ENCODE measurements at places on chromosomes 3 and 15.
A peak's percentile ranks its signal among the peaks of the same experiment; 100 is the strongest.

GRCh38 chr15:30969724-30970123 lies 21.7 kb downstream of the MTMR10 start:
- DNase-seq = no peak

DNA sequence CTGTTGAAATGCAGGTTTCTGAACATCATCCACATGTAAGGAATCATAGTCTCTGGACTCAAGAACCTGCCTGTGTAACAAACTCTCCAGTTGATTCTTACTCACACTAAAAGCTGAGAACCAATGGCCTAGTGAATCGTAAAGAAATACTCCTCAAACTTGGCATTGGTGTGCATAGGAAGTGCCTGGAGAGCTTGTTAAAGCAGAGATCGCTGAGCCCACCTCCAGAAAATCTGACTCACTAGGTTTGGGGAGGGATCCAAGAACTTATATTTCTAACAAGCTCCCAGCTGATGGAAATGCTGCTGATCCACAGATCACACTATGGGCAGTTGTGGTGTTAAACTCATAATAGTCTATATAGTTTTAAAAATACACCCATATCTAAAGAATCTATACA lies 55.8 kb upstream of the LMCD1 start:
- no peak for DNase-seq

DNA sequence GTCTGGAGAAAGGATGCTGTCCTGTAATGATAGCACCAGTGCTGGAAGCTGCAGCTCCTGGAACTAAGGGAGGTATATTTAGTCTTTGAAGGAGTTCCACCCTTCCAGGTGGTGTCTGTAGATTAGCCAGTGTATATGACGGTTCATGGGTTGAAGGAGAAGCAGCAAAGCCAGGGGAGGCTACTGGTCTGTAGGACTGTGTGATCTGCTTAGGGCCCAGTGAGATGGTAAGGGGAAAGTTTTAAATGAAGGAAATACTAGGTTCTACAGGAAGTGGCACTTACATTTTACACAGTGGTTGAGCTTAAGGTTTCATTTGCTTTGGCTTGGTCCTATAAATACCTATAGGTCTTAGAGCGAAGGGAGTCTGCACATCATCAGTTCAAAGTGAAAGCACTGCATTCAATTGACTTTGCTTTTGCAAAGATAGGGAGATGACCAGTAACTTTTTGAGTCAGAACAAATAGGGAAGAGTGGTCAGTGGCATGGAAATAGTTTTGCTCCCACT lies 5.6 kb downstream of the SLC25A38 start:
- DNase-seq = no peak

DNA sequence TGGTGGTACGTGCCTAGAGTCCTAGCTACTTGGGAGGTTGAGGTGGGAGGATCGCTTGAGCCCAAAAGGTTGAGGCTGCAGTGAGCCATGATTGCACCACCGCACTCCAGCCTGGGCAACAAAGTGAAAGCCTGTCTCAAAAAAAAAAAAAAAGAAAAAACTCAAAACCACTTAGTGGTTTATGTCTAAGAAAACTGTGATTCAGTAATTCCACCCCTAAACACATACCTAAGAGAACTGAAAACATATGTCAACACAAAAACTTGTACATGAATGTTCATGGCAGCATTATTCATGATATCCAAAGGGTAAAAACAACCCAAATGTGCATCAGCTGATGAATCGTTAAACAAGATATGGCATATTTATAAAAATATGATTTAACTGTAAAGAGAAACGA lies 14.3 kb downstream of the SPG21 start:
- DNase-seq = no peak

- no peak for DNase-seq
Observed at GRCh38 chr3:112829046-112829445, 17.6 kb downstream of the CD200R1L start.

DNA sequence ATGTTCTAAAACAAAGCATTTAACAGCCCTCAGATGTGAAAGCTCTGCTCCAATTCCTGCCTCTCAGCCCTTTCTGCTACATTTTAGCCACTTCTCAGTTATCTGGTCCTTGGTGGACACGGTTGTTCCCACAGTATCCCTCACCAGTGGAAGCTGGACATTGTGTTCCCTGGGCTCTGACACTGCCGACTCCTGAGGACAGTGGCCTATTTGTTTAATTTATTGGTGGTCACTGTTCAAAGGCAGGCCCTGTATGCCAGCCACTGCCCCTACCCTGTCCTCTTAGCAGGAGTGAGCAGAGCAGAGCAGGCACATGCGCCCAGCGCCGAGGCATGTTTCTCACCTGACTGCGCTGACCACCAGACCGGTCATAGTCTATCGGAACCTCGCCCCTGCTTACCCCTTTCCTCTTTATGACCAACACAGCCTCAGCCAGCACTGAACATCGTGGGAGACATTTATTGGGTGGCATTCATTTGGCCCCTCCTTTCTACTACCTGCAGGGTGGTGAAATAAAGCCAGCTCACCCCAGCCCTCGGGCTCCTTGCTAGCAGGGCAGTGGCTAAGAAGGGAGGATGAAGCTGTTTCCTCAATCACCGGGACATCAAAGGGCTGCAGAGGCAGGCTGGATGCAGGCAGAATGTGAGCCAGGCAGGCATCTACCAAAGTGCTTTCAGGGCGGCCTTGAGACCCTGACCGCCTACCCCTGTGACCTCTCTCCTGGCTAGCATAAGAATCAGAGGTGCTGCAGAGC lies 54.3 kb upstream of the HACD2 start:
- DNase-seq = no peak

- DNase-seq = peak; percentile 62
Observed at GRCh38 chr3:141913150-141913811, 36.8 kb downstream of the ATP1B3 start.

- no peak for DNase-seq
Observed at GRCh38 chr3:133963657-133964396, 65.9 kb downstream of the SLCO2A1 start.

DNA sequence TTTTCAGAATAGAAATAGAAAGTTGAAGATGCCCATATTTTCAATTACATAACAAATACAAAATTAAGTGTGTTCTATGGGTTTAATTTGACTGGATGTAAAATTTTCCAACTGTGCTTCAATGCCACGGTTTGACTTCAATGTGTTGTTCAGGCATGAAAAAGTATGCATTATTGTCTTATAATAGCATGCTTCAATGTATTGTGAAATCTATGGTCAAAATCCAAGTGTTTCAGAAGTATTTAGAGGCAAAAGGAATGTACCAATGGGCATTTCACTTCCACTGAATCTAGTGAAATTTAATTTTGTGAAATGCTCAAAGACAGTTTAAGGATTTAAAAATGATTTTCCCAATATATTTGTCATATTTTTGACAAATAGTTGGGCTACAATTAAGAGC lies 16.0 kb downstream of the NEK10 start:
- no peak for DNase-seq

DNA sequence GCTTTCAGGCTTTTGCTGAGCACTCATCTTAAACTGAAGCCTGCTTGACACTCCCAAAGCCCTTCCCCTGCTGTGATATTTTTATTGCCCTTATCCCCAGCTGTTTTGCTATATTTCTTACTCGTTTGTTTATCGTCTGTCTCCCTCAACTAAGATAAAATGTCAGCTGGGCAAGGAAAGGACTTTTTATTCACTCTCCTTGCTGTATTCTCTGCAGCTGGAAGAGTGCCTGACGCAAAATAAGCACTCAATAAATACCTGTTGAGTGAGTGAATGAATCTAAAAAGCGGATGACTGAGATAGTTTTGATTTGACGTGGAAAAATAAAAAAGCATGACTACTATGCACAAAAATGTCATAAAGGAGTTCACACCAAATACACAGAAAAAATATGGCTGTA lies 84.8 kb upstream of the POMGNT2 start:
- no peak for DNase-seq

DNA sequence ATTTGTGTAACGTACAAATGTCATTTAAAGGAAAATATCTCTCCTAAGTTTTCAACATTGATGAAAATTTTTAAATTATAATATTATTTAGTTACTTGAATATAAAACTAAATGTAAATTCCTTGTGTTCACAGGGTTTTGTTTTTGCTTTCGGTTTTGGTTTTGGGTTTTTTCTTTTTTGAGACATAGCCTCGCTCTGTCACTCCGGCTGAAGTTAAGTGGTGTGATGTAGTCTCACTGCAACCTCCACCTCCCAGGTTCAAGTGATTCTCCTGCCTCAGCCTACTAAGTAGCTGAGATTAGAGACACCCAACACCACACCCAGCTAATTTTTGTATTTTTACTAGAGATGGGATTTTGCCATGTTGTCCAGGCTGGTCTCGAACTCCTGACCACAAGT lies 79.3 kb upstream of the TCF12 start:
- no peak for DNase-seq

GRCh38 chr15:49040151-49040550 lies 6.1 kb downstream of the SECISBP2L start:
- DNase-seq = no peak

DNA sequence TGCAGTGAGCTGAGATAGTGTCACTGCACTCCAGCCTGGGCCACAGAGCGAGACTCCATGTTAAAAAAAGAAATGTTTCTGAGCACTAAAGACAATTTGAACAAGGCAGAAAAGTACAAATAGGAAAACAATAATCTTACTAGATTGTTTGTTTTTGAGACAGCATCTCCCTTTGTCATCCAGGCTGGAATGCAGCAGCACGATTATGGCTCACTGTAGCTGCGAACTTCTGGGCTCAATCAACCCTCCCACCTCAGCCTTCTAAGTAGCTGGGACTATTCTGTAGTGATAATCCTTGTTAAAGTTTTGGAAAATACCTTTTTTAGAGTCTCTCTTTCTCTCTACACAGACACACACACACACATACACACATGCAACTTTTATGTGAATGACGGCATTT lies 107.1 kb downstream of the LPP start:
- DNase-seq = no peak

DNA sequence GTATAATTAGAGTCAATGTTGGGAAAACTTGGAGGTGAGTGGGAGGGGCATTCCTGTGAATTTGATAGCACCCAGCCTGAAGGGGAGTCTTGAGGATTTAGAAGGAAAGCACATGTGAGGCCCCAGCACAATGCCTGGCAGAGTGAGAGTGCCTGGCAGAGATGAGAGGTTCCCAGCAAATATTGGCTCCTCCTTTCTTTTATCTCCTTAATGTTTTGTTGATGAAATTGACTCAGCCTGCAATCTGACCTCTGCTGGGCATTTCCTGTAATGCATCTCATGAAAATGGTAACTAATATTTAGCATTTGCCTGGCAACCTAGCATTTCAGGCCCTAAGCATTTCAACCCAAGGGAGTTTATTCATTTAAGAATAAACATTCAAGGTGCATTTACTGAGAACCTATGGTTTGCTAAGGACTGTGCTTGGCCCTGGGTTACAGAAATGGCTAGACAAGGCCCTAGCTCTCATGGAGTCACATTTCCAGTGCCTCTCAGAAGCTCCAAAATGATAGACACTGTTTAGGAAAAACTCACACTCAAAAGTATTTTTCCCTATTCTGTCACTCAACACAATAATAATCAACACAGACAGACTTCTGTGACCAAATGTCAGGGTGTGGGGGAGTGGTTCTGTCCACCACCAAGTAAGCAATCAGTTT lies 19.0 kb downstream of the PDHB start:
- DNase-seq = peak; percentile 67

DNA sequence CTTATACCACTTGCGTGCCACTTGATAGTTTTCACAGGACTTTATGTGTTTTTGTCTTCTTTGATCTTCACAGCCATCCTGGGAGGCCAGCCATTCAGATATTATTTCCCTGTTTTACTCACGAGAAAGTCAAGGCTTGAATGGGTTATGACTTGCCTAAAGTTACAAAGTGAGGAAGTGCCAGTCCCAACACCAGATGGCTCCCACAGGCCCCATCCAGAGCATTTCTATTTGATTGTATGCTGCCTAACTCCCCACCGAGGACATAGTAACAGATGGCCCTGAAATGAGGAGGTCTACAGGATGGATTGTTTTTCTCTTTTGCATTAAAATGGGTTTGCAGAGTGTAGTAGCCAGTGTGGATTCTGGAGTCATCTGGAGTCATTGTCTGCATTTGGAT lies 74.5 kb downstream of the SPTSSB start:
- DNase-seq = no peak

GRCh38 chr3:117665296-117665695 lies 955.7 kb downstream of the TUSC7 start:
- DNase-seq = no peak

DNA sequence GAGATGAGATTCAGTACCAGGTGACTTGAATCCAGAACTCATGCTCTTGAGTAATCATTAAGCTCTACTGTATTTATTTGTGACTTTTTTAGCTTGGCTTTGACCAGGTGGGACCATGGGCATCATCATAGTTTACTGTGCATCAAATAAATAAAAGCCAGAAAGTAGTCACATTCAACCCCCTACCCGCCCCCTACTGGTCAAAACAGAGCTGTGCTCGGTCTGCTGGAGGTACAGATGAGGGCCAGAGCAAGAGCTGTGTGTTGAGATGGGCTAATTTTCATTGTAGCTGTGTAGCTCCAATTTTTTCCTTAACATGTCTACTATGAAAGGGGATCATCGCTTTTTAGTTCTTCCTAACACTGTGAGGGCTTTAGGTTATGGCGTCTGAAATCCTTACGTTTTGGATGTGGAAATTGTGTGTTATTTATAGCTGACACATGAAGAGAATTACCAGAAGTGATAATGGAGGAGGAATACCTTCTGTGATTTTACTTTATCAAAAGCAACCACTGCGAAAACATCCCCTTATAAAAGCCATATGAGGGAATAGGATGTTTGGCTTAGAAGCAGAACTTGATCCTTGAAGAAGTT lies 375.1 kb downstream of the PTPRG start:
- no peak for DNase-seq

GRCh38 chr3:67167481-67167880 lies 169.4 kb downstream of the KBTBD8 start:
- no peak for DNase-seq

DNA sequence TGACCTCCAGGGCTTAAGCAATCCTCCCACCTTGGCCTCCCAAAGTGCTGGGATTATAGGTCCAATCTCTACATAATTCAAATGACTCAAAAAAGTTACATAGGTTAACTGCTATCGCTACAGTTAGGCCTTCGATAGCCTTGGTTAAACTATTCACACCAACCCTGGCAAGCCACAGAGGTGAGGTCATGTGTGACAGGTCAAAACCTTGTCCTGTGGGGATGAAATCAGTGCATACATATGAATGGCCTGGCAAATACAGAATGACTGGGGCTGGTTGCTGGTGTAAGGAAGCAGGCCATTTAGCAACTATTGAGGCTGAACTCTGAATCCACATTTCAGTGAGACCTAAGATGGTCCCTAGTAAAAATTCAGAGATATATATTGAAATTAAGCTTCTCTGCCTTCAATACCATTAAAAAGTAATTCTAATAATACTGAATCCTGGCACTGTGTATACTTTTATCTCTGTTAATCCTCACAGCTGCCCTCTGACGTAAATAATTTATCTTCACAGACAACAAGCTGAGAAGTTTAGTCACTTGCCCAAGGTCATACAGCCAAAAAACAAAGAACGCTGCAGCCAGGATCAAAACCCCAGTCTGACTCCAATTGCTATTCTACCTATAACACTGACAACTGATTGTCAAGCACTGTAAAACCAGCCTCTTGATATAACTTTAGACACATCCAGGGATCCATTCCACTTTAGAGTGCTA lies 35.3 kb downstream of the MKRN2 start:
- no peak for DNase-seq

- DNase-seq = no peak
Observed at GRCh38 chr3:152550284-152550683, 281.6 kb downstream of the MBNL1 start.
